ENCODE measurements at places on chromosomes 7 and 10.

- DNase-seq, result no peak
Measured at GRCh38 chr7:134660242-134660785, 13.7 kb downstream of the BPGM start.

DNA sequence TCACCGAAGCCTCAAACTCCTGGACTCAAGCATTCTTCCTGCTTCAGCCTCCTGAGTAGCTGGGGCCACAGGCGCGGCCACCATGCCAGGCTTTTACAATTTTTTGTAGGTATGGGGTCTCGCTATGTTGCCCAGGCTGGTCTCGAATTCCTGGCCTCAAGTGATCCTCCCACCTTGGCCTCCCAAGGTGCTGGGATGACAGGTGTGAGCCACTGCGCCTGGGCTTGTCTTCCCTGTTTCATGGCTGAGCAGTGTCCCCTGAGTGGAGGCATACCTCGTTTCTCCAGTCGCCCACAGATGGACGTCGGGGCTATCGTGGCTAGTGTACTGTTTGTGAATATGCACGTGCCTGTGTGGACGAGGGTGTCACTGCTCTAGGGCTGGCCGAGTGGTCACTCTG is 11.3 kb downstream of the INPP5A start:
- DNase-seq, result no peak

DNA sequence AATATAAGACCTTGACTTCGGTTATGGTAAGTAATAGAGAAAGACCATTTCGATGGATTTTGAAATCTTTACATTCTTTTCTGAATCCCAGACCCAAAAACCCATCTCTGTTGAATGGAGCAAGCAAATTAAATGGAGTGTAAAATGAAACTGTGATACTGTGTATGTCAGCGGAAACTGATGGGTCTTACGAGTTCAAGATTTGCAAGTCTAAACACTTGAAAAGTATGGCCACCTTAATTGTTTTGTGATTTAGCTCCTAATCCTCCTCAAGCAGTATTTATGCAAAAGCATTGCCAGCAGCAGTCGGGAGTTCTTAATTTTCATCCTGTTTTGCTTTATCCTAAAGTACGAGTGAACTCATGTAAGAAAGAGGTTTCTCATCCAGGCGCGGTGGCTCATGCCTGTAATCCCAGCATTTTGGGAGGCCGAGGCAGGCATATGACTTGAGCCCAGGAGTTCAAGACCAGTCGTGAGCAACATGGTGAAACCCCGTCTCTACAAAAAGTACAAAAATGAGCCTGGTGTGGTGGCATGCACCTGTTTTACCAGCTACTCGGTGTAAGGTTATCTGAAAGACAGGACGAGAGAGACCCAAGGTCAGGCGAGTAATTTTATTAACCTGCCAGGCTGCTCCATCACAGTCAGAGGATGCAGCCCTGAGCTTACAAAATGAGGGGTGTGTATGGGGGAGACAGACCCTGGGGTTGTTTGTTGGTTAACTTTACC is 5.8 kb upstream of the DHTKD1 start:
- no peak for DNase-seq

DNA sequence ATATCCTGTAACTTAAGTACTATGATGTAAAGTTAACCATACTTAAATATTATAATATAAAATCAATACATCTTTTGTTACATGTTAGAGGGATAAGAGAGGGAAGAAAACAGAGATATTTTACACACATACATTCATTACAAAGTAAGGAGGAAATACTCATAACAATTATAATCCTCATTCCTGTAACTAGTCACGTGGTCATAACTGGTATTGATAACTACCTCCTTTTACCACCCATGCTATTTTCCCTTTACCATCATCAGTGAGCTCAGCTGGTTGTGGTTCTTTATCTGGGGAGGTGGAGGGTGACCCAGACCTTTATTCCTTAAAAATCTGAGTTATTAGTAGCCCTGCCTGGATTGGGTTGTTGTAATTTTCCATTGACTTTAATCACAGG is 8.3 kb downstream of the GIMAP8 start:
- no peak for DNase-seq

DNA sequence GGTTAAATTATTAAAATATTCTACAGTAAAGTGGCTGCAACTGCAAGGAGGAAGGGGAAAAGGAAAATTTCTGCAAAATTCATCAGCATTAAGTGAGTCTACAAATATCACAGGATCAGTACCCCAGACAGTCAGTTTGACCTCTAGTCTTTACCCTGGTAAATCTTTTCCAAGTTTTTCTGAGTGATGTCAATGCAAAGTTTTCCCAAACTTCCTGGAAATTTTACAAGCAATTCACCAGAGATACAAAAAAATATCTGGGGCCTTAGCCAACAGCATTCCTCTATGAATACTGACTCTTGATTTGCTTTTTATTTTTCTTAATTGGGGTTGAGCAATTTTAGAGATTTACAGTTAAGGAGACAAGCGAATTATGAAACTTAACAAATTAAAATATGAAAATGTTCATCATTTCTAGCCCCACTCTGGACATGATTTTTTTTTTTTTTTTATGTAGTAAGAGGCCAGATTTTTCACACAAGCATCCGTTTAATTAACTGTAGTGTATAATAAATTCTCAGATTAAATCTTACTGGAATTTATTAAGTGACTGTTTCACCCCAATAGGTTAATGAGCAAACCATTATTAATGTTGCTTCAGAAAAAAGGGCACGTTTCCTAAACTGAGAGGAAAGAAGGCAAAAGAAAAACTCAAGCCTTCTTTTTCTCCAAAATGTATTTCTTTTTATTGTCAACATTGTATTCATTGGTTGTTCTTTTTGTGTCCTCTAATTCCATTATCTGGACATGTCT is 539.5 kb upstream of the FZD8 start:
- DNase-seq, result no peak

DNA sequence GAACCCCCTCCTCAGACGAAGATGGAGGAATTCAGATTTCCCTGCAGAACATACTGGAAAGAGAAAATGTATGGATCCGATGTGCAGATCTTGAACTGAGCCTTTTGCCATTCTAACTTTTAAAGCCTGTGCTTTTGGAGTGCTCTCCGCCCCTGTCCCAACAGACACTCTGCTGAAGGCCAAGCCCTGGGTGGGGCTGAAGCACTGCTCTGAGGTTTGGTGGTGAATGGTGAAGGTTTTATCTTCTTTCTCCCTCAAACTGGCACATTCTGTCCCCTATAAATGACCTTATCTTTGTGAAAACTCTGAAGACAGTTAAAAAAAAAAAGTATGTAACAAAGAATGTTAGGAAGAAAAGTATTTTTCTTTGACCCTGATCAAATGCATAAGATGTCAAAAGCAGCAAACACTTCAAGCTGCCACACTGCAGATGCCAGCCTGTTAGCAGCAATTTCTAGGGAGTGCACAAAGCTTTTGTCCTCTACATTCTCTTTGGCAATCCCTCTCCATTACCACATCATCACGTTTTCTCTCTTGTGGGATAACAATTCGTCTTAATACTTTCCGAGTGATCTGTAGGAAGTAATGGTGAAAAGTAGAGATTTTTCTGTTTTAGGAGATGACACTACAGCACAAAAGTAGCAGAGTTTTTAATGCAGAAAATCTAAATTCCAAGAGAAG is 137.3 kb upstream of the CCDC6 start:
- no peak for DNase-seq

GRCh38 chr10:120174491-120174890 is 282.0 kb downstream of the SEC23IP start:
- DNase-seq, result no peak

DNA sequence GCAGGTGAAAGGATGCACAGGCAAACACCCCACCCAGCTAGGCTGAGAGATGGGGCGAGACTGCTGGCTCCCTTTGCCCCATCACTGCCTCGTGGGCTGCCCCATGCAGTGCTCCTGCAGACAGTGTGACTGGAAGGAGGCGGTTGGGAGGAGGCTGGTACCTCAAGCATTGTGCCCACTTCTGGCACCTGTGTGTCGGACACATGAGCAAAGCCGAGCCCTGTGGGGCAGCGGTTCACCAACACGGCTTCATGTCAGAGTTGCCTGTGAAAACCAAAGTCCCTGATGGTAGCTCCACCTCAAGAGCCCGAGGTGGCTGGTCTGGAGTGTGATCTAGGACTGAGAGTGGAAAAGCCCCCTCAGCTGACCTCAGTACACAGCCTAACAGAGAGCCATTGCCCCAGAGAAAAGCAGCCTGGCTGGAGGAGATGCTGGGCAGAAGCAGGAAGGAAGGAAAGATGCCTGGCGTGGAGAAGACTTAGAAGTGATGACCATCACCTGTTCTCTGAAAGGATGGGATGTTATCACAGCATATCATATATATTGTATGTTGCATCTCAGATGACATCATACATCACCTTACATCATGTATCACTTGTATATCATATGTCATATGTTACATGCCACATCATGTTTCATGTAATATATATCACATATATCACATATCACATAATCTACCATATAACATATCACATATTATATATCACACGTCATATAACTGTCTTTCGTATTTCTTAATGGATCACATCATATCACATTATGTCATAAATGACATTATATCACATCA is 75.6 kb downstream of the ADCY1 start:
- no peak for DNase-seq

DNA sequence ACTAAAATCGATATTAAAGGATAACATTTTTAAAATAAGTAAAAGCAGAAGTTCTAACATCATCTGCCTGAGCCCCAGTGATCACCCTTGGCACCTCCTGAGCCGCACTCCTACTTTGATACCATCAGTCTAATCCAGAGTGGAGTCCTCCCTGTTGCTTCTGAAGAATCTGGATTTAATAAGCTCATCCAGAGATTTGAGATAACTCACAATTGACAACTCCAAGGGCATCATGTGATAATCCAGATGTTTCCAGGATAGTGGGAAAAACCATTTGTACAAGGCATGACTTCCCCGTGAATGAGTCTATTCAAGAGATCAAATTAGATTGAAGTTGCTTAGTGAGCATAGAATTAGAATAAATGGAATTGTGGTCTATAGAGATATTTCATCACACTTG is 475.8 kb upstream of the C7orf33 start:
- DNase-seq, result no peak

DNA sequence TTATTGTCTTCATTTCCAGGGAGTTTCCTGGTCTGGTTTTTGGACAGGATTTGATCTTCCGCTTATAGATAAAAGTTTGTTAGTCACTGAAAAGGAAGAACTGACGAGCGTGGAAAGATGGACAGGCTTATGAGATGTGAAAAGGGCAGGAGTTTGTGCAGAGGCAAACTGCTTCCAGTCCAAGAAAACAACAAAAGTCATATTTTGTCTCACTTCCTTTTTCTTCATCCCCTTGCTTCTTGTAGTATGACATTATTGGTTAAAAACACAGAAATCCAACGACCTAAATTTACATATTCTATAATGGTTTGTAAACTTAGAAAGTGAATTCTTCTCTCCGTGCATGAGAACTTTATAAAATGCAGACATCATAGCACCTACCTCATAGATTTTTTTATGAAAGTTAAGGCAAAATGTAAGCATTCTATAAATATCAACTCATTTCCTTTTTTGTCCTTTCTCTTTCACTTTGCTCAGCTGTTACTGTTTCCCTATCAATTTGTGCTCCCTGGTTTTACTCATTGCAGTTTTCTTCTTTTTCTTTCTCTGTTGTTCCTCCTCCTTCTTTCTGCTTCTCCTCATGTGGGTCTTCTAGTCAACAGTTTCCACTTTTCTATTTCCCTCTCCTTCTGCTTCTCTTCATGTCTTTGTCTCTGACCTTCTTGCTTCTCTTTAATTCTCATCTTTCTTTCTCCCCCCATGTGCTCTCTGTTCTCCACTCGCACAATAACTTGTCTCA is 370.2 kb downstream of the ARL4A start:
- DNase-seq, result no peak

- no peak for DNase-seq
Measured at GRCh38 chr10:118101501-118101900, 54.8 kb upstream of the RAB11FIP2 start.

DNA sequence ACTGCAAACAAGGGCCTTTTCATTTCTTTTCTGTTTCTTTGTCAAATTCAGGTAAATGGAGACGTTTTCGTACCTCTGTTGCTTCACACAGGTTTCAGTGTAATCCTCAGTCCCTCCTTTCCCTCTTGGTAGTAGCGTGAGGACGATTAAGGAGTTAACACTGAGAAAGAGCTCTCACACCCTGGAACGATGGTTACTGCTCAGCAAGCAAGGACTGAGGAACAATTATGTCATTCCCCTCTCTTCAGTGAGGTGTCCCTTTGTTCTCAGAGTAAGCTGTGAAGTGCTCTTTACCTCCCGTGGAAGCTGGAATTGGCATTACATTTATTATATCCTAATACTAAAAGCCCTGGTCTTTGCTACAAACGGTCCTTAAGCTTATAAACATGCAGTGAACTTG is 95.9 kb downstream of the FANK1 start:
- DNase-seq, result no peak

DNA sequence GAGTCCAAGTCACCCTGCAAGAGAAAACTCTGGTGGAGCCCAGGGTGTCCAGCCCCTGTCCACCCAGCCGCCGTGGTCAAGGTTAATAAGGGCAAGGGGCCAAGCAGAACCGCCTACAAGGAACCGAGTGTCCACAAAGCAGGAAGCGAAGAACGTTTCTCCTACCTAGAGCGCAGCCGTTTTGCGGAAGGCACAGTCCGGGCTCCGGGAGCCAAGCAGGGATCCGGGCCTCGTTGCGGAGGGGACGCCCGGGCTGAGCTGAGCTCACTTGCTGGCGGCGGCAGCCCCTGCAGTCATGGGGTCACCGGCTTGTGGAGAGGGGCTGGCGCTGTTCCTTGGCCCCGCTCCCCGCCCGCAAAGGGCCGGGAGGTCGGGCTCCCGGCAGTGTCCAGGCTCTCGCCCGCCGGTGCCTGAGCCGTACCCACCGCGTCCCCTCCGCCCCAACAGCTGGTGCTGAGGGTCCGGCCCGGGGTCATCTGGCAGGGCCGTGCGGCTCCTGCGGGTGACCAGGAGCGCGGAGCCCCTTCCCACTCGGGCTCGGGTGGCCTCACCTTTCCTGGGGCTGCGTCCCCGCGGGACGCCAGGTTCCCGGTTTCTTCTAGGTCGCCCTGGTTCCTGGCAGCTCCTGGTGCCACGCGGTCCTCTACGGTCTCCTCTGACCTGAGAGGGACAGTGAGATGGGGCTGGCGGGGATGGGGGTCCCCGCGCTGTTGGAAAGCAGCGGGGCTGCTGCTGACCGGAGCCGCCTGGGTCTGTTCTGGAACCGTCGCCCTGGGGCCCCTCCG is 14.0 kb upstream of the ZNF273 start:
- DNase-seq, result no peak

GRCh38 chr10:12984165-12984747 is 17.3 kb downstream of the CCDC3 start:
- DNase-seq, result no peak

- DNase-seq, result no peak
Measured at GRCh38 chr7:74199551-74200355, 10.1 kb upstream of the LAT2 start.

GRCh38 chr10:107966826-107967225 is 802.3 kb upstream of the SORCS1 start:
- no peak for DNase-seq

- DNase-seq, result no peak
Measured at GRCh38 chr10:58955615-58956014, 220.8 kb upstream of the PHYHIPL start.

DNA sequence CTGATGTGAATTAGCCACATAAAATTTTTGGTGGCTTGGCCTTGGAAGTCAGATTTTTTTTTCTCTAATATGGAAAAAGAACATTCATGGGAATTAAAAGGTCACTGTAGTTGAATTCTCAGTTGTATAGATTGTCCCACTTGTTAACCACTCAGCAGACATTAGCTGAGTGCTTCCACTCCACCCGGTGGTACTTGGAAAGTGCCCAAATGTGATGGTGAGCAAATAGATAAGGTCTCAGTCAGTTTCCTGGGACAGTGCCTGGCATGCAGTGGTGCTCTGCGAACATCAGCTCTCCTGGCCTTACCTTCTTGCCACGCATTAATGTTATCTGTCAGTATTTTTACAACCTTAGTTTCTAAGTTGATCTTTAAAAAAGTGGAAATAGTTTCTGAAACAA is 1.4 kb downstream of the ATP5F1C start:
- no peak for DNase-seq

- DNase-seq, result no peak
Measured at GRCh38 chr7:18387191-18387735, 108.3 kb upstream of the HDAC9 start.

Data from midbrain (tissue), 1 donor.